ENCODE measurements at places on chromosomes 7 and 10. TPM values are rescaled to one million over a fixed set of nuclear protein-coding genes. Genes with fewer than 3 reads are reported as not detected.

Gene MORN4
- 6.8 TPM for total RNA-seq

Gene GBX1
- not detected for total RNA-seq

Gene GNGT1
- total RNA-seq, result not detected

Gene GPR158
- not detected for total RNA-seq

GRCh38 chr7:2602406-2603043, 29.3 kb upstream of the TTYH3 start:
- 0 out of 2 replicates have a peak, but pooled peaks cover 4% of the 10 kb centered on the region for H3K36me3 ChIP-seq
- H3K27ac ChIP-seq, result no peak overlapping the region
- no peak for DNase-seq
- H3K27me3 ChIP-seq, result no peaks in the 10 kb centered on the region
- H3K4me3 ChIP-seq, result no peak overlapping the region
- no peaks in the 10 kb centered on the region for H3K4me1 ChIP-seq

DNA sequence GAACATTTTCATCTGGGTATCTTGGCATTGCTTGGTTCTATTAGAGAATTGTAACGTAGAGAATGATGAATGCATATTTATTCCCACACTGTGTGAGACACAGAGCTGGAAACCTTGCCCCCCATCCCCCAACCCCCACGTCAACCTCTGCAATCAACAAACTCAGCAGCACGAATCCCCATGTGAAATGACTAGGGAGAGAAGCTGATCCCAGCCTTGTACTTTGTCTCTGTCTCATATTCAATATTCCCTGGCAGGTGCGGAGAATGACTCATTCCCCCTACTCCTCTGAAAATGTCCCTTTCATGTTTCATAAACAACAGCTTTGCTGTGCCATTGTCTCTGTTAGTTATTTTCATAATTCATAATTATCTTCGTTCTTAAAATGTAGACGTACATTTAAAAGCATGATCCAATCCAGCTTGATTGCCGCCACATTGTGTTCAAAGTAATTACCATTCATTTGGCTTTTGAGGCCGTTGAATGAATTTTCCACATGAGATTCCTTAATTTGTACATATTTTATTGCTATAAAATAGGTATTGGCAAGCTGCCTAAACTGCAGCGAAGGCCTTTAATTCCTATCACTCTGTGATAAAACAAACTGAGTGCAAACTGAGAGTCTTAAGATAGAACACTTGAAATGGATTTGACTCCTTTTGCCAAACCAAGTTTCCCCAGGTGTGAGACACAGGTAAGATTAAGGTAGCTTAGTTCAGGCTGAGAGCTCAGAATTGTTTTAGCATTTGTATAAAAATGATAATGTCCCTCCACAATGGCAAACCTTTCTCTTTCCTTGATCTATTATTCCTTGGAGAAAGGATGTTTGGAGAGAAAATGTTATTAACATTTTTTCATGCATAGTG, 920.2 kb downstream of the TYW1 start:
- H3K27me3 ChIP-seq, result no peaks in the 10 kb centered on the region
- H3K4me1 ChIP-seq, result no peaks in the 10 kb centered on the region
- no peak overlapping the region for H3K27ac ChIP-seq
- H3K4me3 ChIP-seq, result no peak overlapping the region
